ENCODE measurements at places on chromosomes 5 and 9.
A peak's percentile ranks its signal among the peaks of the same experiment; 100 is the strongest.

- no peaks in the 10 kb centered on the region for H3K27me3 ChIP-seq
- H3K4me3 ChIP-seq, result no peak overlapping the region
- H3K36me3 ChIP-seq, result no peaks in the 10 kb centered on the region
- DNase-seq, result no peak
- peaks cover 2% of the 10 kb centered on the region for H3K4me1 ChIP-seq
Observed at GRCh38 chr5:120415985-120416384, 48.1 kb upstream of the PRR16 start.

DNA sequence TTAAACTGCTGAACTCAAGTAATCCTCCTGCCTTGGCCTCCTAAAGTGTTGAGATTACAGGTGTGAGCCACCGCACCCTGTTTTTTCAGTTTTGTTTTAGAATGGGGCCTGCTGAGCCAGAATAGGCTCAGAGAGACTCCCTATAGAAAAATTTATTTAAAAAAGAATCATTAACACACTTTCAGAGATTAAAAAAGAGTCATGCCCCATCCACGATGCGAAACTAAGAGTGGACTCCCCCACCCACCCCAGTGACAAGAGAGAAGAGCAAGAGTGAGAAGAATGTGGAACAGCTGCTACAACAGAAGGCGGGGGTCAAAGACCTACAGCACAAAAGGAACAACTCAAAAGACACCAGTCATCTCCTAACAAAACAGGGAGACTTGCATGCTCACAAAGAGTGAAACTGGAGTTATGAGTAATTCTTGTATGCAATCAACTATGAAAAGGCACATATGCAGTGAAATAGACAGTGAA lies 47.2 kb downstream of the GLDC start:
- H3K4me1 ChIP-seq, result no peaks in the 10 kb centered on the region
- no peaks in the 10 kb centered on the region for H3K36me3 ChIP-seq
- H3K27me3 ChIP-seq, result no peaks in the 10 kb centered on the region

GRCh38 chr9:36934478-36935065 lies 99.5 kb downstream of the PAX5 start:
- no peak overlapping the region for H3K27ac ChIP-seq
- peaks cover 2% of the 10 kb centered on the region for H3K4me1 ChIP-seq
- no peak for DNase-seq

GRCh38 chr5:35857606-35858205 lies 1.0 kb downstream of the IL7R start:
- H3K36me3 ChIP-seq, result no peaks in the 10 kb centered on the region
- DNase-seq, result no peak
- H3K4me1 ChIP-seq, result peaks cover 33% of the 10 kb centered on the region
- H3K27me3 ChIP-seq, result peaks cover 2% of the 10 kb centered on the region
- no peak overlapping the region for H3K27ac ChIP-seq

- H3K36me3 ChIP-seq, result no peaks in the 10 kb centered on the region
- no peak overlapping the region for H3K27ac ChIP-seq
- no peaks in the 10 kb centered on the region for H3K27me3 ChIP-seq
- H3K4me1 ChIP-seq, result peaks cover 26% of the 10 kb centered on the region
- no peak overlapping the region for H3K4me3 ChIP-seq
Observed at GRCh38 chr5:59799668-59800346, 93.7 kb downstream of the PDE4D start.

GRCh38 chr5:776862-777711 lies 7.4 kb downstream of the ZDHHC11B start:
- no peaks in the 10 kb centered on the region for H3K4me1 ChIP-seq
- no peaks in the 10 kb centered on the region for H3K36me3 ChIP-seq
- peaks cover 16% of the 10 kb centered on the region for H3K27me3 ChIP-seq
- no peak for DNase-seq

DNA sequence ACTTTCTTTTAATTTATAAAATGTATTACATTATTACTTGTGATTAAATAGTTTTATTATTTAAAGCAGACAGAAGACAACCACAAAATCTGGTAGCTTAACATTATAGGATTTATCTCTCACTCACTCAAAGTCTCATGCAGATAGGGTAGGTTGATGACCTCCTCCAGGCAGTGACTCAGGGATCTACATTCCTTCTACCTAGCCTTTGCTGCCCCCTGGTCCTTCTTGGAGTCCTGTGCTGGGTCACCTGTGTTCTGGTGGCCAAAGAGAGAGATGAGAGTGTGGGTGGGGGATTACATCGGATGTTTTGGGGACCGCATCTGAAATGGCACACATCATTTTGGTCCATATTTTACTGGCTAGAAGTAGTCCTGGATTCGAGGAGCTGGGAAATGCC lies 95.7 kb upstream of the CTSL start:
- no peak overlapping the region for H3K4me3 ChIP-seq
- H3K4me1 ChIP-seq, result peaks cover 4% of the 10 kb centered on the region
- DNase-seq, result no peak
- H3K27me3 ChIP-seq, result no peaks in the 10 kb centered on the region
- peaks cover 26% of the 10 kb centered on the region for H3K36me3 ChIP-seq
- H3K27ac ChIP-seq, result no peak overlapping the region

- H3K4me3 ChIP-seq, result no peak overlapping the region
- DNase-seq, result no peak
Observed at GRCh38 chr5:180020176-180020575, 51.4 kb downstream of the RNF130 start.

GRCh38 chr5:126931963-126932660 lies 98.2 kb downstream of the MARCHF3 start:
- H3K4me3 ChIP-seq, result no peak overlapping the region
- H3K4me1 ChIP-seq, result no peaks in the 10 kb centered on the region
- no peak for DNase-seq
- H3K36me3 ChIP-seq, result no peaks in the 10 kb centered on the region
- no peaks in the 10 kb centered on the region for H3K27me3 ChIP-seq

DNA sequence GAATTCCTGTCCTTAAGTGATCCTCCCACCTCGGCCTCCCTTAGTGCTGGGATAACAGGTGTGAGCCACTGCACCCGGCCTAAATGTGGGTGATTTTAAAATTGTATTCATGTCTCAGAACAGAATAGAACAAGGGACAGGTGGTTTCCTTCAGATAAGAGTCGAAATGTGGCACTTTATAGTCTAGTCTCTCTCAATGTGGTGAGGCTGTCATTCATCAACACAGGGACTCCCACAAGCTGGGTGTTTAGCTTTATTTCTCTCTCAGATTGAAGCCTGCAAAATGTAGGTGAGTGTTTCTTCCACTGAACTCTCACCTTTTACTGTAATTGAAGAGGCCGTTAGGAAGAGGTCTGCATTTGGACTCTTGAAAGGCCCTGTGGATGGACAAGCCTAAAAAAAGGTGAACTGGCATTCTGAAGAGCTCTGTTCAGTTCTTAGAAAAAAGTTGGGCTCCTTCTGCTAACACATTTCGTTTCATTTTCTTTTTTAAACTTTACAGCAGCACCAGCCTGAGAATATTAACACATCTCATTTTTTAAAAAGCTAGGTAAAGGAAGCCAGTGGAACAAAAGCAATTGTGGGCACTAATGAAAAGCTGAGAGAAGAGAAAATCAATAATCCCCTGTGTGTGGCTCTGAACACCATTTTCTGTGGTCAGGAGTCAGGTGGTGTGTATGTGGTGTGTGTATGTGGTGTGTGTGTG lies 126.2 kb upstream of the SLC28A3 start:
- H3K27ac ChIP-seq, result no peak overlapping the region
- H3K4me3 ChIP-seq, result no peak overlapping the region
- H3K36me3 ChIP-seq, result no peaks in the 10 kb centered on the region
- peaks cover 12% of the 10 kb centered on the region for H3K27me3 ChIP-seq
- DNase-seq, result no peak
- H3K4me1 ChIP-seq, result no peaks in the 10 kb centered on the region

- no peaks in the 10 kb centered on the region for H3K27me3 ChIP-seq
- DNase-seq, result no peak
- no peaks in the 10 kb centered on the region for H3K4me1 ChIP-seq
- H3K4me3 ChIP-seq, result no peak within 1 kb of the TSS
Observed at GRCh38 chr9:110337727-110338126, at the start of gene TXNDC8. Gene TXNDC8 (minus strand): TSS chr9:110337863.

DNA sequence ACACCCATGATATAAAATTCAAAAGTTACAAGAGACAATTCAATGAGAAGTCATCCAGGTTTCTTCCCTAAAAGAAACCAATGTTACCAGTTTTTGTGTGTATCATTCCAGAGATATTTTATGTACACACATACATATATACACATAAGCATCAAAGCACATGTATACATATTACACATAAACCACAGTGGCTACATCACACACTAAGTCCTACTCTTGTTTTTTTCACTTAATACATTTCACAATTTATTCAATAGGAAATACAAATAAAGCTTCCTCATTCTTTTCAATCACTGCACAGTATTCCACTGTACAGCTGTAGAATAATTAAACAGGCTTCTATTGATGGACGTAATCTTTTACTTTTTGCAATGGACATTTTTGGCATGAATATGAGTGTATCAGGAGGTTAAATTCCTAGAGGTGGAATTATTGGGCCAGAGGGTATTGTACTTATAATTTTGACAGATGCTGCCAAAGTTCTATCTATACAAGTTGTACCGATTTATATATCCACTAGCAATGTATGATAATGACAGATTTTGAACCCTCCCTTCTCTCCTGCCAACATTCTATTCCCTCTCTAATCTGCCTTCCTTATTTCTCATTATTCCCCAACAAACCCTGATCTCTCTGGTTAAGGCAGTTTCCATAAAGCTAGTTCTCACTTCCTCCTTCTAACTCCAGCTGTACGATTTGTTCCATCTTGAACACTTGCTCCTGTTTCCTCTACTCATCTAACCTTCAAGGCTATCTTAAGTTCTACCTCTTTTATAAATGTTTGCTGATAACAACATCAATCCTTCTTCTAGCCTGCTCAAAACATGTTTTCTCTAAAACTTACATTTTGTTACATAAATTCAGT lies 35.2 kb downstream of the MRPS27 start:
- peaks cover 51% of the 10 kb centered on the region for H3K4me1 ChIP-seq
- peaks cover 8% of the 10 kb centered on the region for H3K36me3 ChIP-seq
- no peak for DNase-seq
- no peak overlapping the region for H3K4me3 ChIP-seq
- H3K27me3 ChIP-seq, result no peaks in the 10 kb centered on the region
- peak overlapping the region; percentile 40 for H3K27ac ChIP-seq

- no peak for DNase-seq
- peaks cover 14% of the 10 kb centered on the region for H3K27me3 ChIP-seq
- H3K4me1 ChIP-seq, result no peaks in the 10 kb centered on the region
- no peaks in the 10 kb centered on the region for H3K36me3 ChIP-seq
- H3K27ac ChIP-seq, result no peak overlapping the region
Observed at GRCh38 chr5:8057769-8058168, 188.8 kb downstream of the MTRR start.

- peaks cover 10% of the 10 kb centered on the region for H3K36me3 ChIP-seq
- H3K27me3 ChIP-seq, result no peaks in the 10 kb centered on the region
- H3K4me1 ChIP-seq, result peaks cover 6% of the 10 kb centered on the region
- H3K27ac ChIP-seq, result no peak overlapping the region
- no peak for DNase-seq
Observed at GRCh38 chr5:154300207-154300883, 109.8 kb downstream of the GALNT10 start.

DNA sequence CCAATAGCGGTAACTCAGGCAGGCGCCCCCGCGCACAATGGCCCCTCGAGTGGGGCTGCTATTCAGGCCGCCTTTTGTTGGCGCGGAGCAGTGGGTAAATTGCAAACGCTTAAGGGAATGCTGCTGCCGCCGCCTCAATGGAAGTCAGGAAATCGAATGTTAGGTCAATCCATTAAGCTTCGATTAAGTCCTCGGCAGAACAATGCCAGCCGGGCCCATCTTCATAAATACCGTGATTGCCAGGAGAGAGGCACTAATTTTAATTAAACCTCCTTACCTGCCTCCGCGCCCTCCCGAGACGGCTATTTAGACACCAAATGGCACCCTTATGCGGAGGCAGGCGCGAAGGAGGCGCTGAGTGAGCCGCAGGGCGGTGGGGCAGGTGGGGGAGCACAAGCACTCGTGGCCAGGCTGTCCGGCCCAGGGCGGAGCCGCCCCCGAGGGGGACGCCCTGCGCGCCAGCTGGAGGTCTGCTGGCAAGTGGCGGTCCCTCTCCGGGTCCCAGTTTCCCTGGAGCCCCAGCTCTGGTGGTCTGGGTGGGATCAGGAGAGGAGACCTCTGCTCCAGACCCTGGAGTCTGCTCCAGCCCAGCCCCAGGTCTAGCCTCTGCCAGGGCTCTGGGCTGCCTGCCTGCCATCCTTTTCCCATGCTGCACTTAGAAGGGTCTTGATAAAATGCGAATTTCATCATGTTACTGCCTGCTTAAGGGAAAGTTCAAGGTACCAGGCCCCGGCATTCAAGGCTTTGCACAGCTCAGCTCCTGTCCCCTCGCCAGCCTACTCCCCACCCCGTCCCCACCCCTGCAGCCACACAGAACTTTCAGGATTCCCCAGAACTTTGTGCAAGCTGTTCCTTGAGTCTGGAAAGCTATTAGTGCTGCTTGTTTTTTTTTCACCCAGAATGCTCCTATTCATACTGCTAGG lies 19.7 kb downstream of the NR5A1 start:
- H3K36me3 ChIP-seq, result no peaks in the 10 kb centered on the region
- H3K27ac ChIP-seq, result no peak overlapping the region
- peaks cover 54% of the 10 kb centered on the region for H3K27me3 ChIP-seq
- no peak for DNase-seq
- H3K4me3 ChIP-seq, result no peak overlapping the region

GRCh38 chr9:132012704-132013357 lies 66.8 kb downstream of the MED27 start:
- H3K4me1 ChIP-seq, result peaks cover 35% of the 10 kb centered on the region
- H3K27me3 ChIP-seq, result no peaks in the 10 kb centered on the region
- DNase-seq, result no peak

DNA sequence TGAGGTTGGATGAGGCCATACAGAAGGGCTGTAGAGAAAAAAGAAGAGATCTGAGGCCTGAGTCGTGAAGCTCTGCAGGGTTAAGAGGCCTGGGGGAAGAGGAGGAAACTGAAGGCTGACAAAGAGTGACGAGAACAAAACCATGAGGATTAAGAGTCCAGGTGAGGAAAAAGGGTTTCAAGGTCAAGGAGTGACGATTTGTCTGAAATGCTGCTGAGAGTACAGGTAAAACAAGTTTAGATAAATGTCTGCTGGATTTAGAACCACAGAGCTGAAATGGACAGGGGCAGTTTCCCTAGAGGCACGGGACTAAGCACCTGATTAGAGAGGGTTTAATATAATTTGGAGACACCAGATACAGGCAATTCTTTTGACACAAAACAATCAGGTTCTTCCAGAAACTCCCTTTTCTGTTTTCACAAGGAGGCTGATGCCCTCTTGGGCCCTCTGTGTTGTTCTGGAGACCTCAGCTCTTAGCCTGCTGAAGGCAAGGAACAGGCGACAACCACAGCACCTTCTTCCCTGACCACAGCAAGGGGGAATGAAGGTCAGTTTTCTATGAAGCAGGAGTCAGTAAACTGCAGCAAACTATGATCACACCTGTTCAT lies 14.6 kb upstream of the GCNT1 start:
- peaks cover 7% of the 10 kb centered on the region for H3K4me1 ChIP-seq
- H3K36me3 ChIP-seq, result peaks cover 2% of the 10 kb centered on the region
- H3K27ac ChIP-seq, result no peak overlapping the region

- H3K4me1 ChIP-seq, result no peaks in the 10 kb centered on the region
- H3K27ac ChIP-seq, result no peak overlapping the region
- no peak for DNase-seq
- H3K27me3 ChIP-seq, result peaks cover 19% of the 10 kb centered on the region
Observed at GRCh38 chr9:93295031-93295430, 111.1 kb downstream of the WNK2 start.

DNA sequence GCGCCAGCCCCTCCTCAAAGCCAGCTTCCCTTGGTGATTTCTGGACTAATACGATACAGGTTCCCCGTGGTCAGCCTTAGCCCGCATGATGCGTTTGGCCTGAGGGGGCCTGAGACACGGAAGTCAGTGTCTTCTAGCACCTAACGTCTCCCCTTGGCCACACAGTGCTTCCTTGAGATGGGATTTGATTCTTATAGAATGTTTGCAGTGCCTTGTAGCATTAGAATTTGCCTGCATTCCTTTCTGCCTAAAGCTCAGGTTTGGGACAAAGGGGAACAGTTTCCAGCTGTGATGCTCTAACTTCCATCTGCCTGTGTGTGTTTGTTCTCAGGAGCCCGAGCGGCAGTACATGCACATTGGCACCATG lies 34.4 kb downstream of the CFAP90 start:
- no peak overlapping the region for H3K4me3 ChIP-seq
- DNase-seq, result no peak
- H3K4me1 ChIP-seq, result peaks cover 16% of the 10 kb centered on the region
- H3K36me3 ChIP-seq, result no peaks in the 10 kb centered on the region
